Germinal center (tissue), 1 donor: ENCODE measurements at places on chromosomes 3 and 15.

GRCh38 chr3:14524920-14525660 is 15.1 kb downstream of the GRIP2 start:
- DNase-seq = no peak

GRCh38 chr3:197149528-197149927 is 119.9 kb upstream of the MELTF start:
- DNase-seq = no peak

DNA sequence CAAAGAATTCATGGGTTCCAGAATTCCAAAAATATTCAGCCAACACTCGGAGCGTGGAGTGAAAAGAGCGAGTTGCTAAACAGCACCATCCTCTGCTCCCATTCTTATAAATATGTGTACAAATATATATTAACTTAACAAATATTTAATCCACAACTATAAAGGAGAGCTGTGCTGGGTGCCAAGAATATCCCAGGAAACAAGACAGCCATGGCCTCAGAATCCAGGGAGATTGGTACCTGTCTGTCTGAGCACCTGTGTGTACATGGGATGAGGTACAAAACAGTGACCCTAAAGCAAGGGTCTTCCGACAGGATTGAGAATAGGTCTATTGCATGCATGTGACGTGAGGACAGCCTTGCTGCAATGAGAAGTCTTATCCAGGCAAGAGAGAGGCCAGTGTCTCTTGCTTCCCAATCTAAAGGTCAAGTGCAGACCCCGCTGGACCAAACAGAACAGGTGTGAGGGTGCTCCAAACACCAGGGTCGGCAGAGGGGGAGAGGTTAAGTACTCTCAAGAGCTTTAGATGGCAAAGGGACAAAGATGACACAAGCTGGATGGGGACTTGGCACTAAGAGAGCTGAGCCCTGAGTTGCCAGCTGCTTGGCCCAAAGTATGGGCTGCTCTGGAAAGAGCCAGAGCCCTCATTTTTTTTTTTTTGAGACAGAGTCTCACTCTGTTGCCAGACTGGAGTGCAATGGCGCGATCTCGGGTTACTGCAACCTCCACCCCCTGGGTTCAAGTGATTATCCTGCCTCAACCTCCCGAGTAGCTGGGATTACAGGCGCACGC is 36.2 kb downstream of the HOMER2 start:
- no peak for DNase-seq

DNA sequence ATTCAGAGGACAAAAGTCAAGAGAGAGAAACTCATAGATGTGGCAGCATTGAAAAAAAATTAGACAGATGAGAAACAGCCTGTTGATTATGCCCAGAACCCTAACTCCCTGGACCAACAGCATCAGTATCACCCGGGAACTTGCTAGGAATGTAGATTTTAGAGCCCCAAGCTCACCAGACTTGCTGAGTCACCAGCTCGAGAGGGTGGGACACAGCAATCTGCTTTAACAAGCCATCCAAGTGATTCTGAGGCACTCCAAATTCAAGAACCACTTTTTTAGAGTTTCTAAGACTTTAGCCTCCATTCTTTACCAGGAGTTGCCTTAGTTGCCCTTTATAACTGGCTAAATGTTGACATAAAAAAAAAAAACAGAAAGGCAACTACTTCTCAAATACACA is 70.9 kb downstream of the CGGBP1 start:
- DNase-seq = no peak

- DNase-seq = no peak
Observed at GRCh38 chr3:3503411-3503810, 295.8 kb upstream of the LRRN1 start.

GRCh38 chr15:47987908-47988532 is 132.8 kb upstream of the SLC24A5 start:
- DNase-seq = peak; percentile 28

DNA sequence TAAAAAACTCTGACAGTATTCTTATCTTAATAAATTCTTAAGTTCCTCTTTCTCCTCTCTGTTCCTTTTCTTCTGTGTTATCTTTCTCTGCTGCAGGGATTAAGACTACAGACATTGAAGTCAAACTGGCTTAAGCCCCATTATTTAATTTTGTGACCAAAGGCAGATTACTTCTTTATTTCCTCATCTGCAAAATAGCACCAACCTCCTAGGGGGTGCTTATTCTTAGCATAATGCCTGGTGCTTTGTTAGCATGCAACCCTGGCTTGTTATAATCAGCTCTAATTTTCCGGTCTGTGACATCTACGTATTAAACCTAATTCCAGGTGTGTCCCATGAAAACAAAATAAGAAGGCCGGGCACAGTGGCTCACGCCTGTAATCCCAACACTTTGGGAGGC is 23.8 kb downstream of the SEMA6D start:
- no peak for DNase-seq

DNA sequence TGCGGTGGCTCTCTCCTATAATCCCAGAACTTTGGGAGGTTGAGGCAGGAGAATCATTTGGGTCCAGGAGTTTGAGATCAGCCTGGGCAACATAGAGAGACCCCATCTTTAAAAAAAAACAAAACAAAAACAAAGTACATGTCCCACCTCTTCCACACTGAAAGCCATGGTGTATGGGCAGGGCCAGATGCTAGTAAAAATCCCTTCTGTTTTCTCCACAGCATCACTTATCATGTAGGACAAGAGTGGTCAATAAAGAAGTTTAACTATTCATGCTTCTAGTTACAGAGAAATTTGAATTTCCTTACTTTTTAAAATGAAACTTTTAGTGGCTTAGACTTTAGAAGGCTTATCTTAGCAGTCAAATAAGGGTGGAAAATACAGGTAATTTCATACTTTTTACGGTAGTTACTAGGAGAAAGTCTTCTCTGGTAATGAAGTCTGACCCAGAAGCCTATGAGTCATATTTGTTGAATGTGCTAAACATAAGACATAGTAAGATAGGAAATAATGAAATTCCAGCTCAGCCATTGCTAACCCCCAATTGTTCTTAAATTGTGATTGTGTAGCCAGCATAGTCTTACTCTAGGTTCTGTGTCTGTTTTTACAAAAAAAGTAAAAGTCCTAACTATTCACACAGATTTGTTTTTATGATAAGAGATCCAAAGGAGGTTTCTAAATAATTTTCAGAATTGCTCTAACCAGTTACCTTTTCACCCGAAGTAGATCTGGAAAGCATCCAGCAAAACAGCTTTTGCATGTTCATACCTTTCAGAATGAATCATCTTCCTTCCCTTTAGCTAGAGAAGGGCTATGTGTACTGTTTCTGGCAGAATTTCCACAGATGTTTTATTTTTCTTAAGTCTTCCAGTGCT is 16.4 kb upstream of the ZNF609 start:
- DNase-seq = no peak

- no peak for DNase-seq
Observed at GRCh38 chr3:138941259-138941885, 5.6 kb downstream of the FOXL2 start.

DNA sequence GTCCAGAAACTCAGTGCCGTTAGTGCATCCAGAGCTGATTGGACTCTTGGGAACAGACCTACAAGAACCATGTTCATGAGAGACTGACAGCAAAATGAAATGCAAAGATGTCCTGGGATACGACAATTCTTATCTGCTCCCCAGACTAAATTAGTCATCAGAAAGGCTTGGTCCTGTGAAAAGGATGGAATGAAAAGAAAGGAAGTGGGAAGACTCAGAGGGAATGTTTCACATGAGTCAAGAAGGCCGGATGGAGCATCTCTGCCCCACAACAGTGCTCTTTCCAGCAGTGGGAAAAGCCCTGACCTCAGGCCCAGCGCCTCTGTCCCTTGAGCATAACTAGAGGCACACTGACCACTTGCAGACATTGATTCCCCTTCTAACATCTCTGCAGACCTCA is 39.3 kb upstream of the UACA start:
- DNase-seq = no peak

GRCh38 chr3:101158374-101158773 is 162.0 kb downstream of the IMPG2 start:
- DNase-seq = no peak
